ENCODE measurements at places on chromosomes 3 and 15.

DNA sequence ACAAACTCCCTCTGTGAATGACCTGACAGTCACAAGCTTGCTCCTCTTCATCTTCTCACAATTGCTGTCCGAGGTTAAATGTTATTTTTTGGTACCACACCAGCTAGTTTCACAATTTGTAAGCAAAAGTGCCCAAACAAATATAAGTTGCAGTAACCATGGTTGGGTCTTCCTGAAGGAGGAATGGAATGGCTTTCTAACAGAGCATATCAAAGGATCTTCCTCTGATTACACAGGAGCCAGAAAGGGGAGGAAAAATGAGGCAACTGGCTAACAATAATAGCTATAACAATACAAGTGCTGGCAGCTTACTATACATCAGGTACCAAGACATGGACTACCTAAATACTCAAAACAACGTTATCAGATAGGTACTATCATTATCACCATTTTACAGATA lies 90.4 kb downstream of the WWTR1 start:
- DNase-seq = no peak

DNA sequence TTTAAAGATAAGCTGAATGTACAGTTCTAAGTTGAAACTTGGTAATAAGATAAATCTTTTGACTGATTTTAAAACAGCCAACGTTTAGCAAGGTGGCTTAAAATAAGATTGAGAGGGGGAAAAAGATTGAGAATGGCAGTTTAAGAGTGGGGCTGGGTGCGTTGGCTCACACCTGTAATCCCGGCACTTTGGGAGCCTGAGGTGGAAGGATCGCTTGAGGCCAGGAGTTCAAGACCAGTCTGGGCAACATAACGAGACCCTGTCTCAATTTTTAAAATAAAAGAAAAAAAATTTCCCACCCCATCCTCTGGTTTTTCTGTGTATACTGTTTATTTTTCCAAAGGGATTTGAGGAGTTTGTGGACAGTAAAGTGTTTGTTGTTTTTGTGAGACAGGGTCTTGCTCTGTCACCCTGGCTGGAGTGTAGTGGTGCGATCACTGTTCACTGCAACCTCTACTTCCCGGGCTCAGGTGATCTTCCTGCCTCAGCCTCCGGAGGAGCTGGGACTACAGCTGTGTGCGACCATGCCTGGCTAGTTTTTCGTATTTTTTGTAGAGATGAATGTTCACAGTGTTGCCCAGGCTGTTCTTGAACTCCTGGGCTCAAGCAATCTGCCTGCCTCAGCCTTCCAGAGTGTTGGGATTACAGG lies 3.0 kb downstream of the MAPK6 start:
- no peak for DNase-seq

DNA sequence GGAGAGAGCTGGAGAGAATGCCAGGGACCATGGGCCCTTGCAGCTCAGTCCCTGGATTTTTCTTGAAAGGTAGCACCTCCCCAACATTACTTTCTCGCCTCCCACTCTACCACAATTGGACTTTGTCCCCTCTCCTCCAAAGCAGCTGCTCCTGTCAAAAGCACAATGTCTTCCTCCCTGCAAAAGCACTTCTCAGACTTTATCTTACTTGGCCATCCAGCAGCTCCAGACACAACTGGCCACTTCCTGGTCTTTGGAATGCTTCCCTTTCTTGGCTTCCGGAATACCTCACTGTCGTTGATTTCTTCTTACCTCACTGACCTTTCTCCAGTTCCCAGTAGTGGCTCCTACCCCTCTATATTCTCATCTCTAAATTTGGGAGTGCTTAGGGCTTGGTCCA lies 134.6 kb upstream of the PROK2 start:
- no peak for DNase-seq

GRCh38 chr3:150308037-150308319 lies 100.1 kb upstream of the TSC22D2 start:
- DNase-seq = no peak

- no peak for DNase-seq
Measured at GRCh38 chr3:170560717-170561382, 25.0 kb downstream of the SLC7A14 start.

DNA sequence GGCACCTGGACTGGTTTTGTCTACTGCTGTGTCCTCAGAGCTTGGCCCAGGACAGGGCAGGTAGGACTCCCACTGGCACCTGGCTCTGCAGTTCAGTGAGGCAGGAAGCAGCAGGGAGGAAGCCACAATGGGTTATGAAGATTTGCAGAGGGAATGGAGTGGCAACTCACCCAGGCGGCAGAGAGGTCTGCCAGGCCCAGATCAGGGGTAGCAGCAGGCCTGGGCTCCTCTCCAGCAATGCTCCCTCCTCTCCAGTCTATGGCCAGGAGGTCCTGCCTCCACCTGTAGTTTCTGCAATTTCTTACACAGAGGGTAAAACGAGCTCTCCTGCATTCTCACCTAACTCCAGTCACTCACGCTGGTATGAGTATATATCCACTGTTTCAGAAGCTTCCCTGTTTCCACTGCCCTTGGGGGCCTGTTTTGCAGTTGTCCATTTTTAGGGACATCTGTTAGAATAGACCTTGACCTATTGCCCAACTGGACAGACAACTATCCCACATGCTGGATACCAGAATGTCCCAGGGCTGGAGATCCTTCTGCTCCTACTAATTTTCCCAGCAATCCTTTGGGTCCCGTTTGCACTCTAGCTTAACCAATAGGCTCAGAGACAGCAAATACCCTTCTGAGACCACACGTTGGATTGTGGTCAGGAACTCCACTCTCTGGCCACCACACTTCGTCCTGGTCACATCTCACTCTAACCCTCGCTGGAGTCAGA lies 35.2 kb downstream of the HMCES start:
- no peak for DNase-seq

GRCh38 chr3:131807822-131808221 lies 227.0 kb downstream of the CPNE4 start:
- no peak for DNase-seq

- DNase-seq = no peak
Measured at GRCh38 chr3:131883711-131884407, 151.0 kb downstream of the CPNE4 start.

- DNase-seq = no peak
Measured at GRCh38 chr3:107861904-107862303, 228.9 kb downstream of the CD47 start.

- DNase-seq = no peak
Measured at GRCh38 chr15:81085213-81085612, 48.9 kb upstream of the CFAP161 start.

Measured in stimulated activated CD8-positive, alpha-beta memory T cell treated with anti-CD3 and anti-CD28 coated beads, Interleukin-4, amount 100 ng/mL, for 4 hours (primary cell).